ENCODE measurements at places on chromosomes 1 and 21.

DNA sequence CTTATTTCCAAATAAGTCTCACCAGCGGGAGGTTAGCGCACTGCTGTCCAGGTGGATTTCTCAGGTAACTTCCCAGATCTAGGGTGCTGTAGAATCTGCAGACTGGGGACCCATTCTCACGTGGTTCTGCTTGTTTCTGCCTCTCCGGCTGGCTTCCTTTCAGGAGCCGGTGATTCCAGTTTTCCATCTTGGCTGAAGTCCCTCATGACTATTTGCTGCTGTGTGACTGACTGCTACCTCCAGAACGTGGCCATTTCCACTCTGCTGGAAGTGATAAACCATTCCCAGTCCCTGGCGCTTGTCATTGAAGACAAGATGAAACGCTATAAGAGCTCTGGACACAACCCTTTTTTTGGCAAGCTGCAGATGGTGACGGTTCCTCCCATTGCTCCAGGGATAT, 76.0 kb downstream of the DOP1B start:
- DNase-seq: no peak

GRCh38 chr1:160076295-160076694, 5.0 kb upstream of the KCNJ9 start:
- no peak for DNase-seq

GRCh38 chr21:29194847-29195246, 64.4 kb downstream of the MAP3K7CL start:
- DNase-seq: no peak

- no peak for DNase-seq
Measured at GRCh38 chr1:202658251-202658759, 51.9 kb downstream of the SYT2 start.

GRCh38 chr1:7159116-7159781, 374.0 kb downstream of the CAMTA1 start:
- no peak for DNase-seq

- DNase-seq: no peak
Measured at GRCh38 chr1:53733447-53733931, 5.5 kb downstream of the GLIS1 start.
